Upper lobe of right lung (tissue), 1 donor: ENCODE measurements at places on chromosomes 5 and 9. TPM values are rescaled to one million over a fixed set of nuclear protein-coding genes. Genes with fewer than 3 reads are reported as not detected.

NUTM2F gene
- not detected for total RNA-seq

- H3K4me3 ChIP-seq = no peak overlapping the region
- DNase-seq = no peak
- H3K36me3 ChIP-seq = no peaks in the 10 kb centered on the region
- H3K27me3 ChIP-seq = no peaks in the 10 kb centered on the region
These were observed 67.8 kb upstream of the ZSWIM6 start for GRCh38 chr5:61264273-61264661.

DNA sequence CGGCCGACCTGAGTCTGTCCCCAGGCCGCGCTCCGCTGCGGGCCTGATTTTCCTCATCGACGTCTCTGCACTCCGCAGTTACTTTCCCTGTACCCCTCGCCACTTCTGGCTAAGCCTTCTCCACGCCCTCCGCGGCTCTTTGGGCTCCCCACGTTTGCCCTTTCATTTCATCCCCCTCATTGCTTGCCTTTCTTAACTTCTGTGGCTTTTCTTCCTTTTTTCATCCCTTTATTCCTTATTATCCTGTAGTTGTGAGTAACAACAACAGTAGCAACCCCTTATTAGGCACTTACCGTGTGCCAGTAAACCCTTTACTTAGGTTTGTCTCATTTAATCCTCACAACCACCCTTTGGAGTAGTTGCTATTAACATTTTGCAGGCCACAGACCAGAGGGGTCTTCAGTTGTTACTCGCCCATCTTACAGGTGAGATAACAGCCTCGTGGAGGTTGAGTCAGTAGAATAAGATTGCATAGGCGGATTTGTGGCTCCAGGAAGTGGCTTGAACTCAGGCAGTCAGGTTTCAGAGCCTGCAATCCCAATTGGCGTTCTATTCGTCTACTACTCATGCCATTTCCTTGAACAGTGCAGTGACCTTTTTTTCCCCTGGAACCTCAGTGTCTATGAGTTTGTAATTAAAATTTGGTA, 724 bp downstream of the TCERG1 start:
- H3K4me3 ChIP-seq = peak overlapping the region; percentile 99

DNA sequence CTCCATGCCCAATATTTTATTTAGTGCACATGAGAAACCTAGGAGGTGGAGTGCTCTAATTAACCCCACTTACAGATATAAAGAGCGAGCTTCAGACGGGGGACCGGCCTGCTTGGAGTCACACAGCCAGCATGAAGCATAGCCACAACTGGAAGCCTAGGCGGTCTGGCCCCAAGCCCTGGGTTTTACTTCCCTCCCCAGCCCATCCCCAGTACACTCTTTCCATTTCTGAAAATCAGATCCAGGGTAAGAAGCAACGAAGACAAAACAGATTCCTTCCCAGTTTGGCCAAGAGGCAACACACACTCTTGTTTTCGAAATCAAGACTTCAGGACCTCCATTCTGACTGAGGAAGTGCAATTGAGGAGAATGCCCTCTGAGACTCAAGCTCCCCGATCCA, 27.1 kb downstream of the KCNMB1 start:
- no peak overlapping the region for H3K27ac ChIP-seq
- no peaks in the 10 kb centered on the region for H3K27me3 ChIP-seq
- no peak overlapping the region for H3K4me3 ChIP-seq
- H3K36me3 ChIP-seq = no peaks in the 10 kb centered on the region

- no peaks in the 10 kb centered on the region for H3K27me3 ChIP-seq
- no peak overlapping the region for H3K4me3 ChIP-seq
- H3K27ac ChIP-seq = no peak overlapping the region
- H3K4me1 ChIP-seq = no peaks in the 10 kb centered on the region
- H3K36me3 ChIP-seq = peaks cover 58% of the 10 kb centered on the region
These were observed 113.9 kb upstream of the SAP30L start for GRCh38 chr5:154331924-154332323.

DNA sequence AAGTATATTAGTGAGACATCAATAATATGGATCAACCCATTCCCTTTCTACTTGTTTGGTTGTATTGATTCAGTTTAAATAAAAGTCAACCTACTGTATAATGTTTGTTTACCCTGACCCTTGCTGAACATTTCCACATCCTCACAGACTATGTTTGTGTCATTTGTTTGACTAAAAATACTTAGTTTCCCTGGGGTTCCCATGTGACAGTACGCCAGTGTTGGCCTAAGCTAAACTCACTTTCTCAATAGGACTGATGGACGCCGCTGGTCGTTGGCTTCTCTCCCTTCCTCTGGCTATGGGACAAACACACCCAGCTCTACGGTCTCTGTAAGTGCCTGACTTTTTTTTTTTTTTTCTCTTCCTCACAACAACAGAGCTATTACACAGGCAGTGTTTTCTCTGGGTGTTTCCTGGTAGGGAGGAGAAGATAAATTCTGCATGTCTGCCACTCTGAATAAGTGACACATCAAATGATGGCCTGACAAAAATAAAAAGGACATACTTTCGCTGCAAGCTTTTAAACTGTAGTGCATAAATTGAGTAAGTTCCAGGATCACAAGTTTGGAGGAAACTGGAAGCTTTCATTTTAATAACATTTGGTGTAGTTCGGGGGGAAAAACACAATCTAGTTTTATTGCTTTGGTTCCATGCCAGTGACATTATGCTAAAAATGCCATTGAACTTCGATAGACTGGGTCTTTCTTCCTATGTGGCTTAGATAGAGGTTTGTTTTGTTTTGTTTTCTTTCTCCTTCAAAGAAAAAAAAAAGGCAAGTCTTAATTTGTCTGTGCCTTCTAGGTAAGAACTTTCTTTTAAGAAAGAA, 101.0 kb downstream of the CD180 start:
- peak overlapping the region; percentile 53 for H3K27ac ChIP-seq
- H3K4me1 ChIP-seq = peaks cover 28% of the 10 kb centered on the region
- H3K36me3 ChIP-seq = no peaks in the 10 kb centered on the region
- DNase-seq = peak; percentile 64
- H3K27me3 ChIP-seq = no peaks in the 10 kb centered on the region
- H3K4me3 ChIP-seq = peak overlapping the region; percentile 1

DNA sequence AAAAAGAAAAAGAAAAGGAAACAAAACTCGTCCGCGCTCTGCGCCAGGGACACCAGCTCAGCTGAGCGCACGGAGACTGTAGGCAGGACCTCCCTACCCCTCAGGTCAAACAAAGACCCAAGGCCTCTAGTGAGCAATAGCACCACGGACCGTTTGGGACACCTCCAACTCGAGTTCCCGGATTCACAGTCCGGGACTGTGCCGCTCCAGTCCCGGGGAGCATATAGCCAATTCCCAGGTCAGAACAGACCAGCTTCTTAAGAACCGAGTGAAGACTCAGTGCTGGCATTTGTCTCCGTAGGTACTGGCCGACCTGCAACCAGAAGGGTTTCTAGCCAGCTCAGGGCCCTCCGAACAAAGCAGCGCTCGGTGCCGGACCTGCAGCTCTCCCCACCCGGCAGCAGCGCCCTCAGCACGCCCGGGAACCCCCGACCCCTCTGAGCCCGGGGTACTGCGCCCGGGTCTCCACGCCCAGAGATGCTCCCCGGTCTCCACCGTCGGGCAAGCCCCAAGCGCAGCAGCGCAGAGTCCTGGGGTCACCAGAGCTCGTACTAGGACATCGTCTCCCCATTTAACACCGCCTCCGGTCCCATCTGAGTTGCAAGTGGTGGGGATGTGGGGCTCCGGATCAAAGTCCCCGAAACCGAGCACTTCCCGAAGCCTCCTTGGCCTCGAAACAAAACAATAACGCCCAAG, 591 bp downstream of the ABCA1 start:
- H3K4me1 ChIP-seq = peaks cover 25% of the 10 kb centered on the region
- H3K27me3 ChIP-seq = no peaks in the 10 kb centered on the region
- H3K27ac ChIP-seq = peak overlapping the region; percentile 87
- H3K36me3 ChIP-seq = no peaks in the 10 kb centered on the region
- DNase-seq = peak; percentile 67

DNA sequence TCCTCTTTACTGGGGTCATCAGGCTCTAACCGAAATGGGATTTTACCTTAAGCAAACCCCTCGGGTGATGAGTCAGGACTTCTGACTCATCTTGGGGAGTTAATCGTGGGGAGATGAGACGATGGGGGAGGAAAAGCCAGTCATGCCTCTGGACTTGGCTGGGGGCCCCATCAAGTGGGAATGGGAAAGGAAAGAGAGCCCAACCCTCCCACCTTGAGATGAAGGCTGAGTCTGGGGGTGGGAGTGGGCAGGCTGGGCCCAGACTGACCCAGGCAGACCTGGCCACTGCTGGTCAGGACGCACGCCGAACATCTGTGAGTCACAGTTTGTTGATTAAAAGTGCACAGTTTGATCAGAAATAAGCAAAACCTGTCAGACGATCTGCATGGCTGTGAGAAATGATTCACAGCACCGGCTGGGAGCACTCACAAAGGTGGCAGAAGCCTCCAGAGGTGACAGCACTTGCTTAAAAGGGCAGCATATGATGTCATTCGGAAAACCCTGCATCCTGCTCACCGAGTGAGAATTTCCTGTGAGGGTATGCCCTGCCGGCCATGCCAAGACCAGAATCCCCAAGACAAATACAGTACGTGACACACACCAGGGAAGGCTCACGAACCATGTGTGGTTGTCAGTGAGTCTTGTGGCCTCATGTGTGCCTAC, 50.0 kb upstream of the SLC25A51 start:
- peaks cover 6% of the 10 kb centered on the region for H3K4me1 ChIP-seq
- H3K27me3 ChIP-seq = no peaks in the 10 kb centered on the region
- peaks cover 16% of the 10 kb centered on the region for H3K36me3 ChIP-seq
- H3K4me3 ChIP-seq = no peak overlapping the region
- peak overlapping the region; percentile 1 for H3K27ac ChIP-seq

PCDHA9 gene
- 0.20 TPM for total RNA-seq

GRCh38 chr9:109037946-109038715, 24.8 kb upstream of the CTNNAL1 start:
- H3K27ac ChIP-seq = no peak overlapping the region
- H3K4me1 ChIP-seq = peaks cover 25% of the 10 kb centered on the region
- peaks cover 33% of the 10 kb centered on the region for H3K36me3 ChIP-seq
- H3K27me3 ChIP-seq = no peaks in the 10 kb centered on the region
- no peak for DNase-seq

- H3K4me1 ChIP-seq = peaks cover 4% of the 10 kb centered on the region
- DNase-seq = peak; percentile 61
- no peak overlapping the region for H3K27ac ChIP-seq
- no peak overlapping the region for H3K4me3 ChIP-seq
These were observed 210.2 kb upstream of the ACTBL2 start for GRCh38 chr5:57692582-57693487.

DNA sequence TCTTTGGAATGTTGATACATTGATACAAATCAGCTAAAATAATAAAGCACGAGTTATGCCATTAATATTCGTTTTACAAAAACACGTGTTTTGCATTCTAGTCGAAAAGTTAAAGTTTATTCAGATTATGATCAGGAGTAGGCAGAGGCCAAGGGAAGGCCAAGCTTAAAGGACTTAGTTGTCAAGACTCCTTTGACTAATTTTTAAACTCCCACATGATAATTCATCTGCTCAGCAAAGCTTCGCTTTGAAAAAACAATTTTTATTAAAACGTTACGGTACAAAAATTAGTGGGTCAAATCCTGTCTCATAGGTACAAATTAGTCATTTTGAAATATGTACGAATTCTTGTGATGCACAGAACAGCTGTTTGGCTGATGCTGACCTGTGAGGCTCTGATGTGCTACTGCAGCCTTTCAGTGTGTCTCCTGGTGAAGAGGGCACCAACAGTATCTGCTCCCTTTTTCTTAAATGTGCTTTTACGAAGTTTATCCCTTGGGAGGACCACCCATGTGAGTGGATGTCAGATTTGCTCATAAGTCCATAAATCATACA, 23.0 kb upstream of the NR3C1 start:
- H3K36me3 ChIP-seq = no peaks in the 10 kb centered on the region
- no peak overlapping the region for H3K4me3 ChIP-seq
- no peak for DNase-seq
- no peak overlapping the region for H3K27ac ChIP-seq

DNA sequence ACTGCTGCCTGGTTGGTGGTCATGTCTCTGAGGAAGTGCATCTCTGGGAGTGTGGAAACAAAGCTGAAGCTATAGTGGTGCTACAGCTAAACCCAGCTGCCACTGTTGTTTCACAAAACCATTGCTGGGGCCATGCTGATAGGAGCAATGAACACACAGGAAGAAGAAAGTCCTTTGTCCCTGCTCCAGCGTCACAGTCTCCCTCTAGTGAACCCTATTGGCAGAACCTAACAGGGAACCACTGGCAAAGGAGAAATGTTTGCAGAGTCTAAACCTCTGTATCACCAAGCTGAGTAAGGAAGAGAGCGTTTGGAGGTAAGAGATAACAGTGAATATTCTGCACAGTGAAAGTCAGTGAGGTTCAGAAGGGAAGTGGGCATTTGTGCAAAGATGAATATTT, 244.0 kb downstream of the YTHDC2 start:
- H3K27me3 ChIP-seq = no peaks in the 10 kb centered on the region
- no peak overlapping the region for H3K27ac ChIP-seq
- H3K4me1 ChIP-seq = no peaks in the 10 kb centered on the region
- H3K36me3 ChIP-seq = no peaks in the 10 kb centered on the region

C9orf153 gene
- 0.23 TPM for total RNA-seq

- H3K4me3 ChIP-seq = peak overlapping the region; percentile 89
- DNase-seq = no peak
- no peaks in the 10 kb centered on the region for H3K27me3 ChIP-seq
- peak overlapping the region; percentile 91 for H3K27ac ChIP-seq
- peaks cover 28% of the 10 kb centered on the region for H3K4me1 ChIP-seq
These were observed 1.7 kb downstream of the PRKAA1 start for GRCh38 chr5:40796487-40796889.

PCDHGB6 gene
- total RNA-seq = 7.5 TPM

GPX3 gene
- total RNA-seq = 1,259 TPM

GRCh38 chr5:142669477-142669876, 16.4 kb downstream of the FGF1 start:
- no peak overlapping the region for H3K27ac ChIP-seq
- H3K27me3 ChIP-seq = no peaks in the 10 kb centered on the region
- H3K4me1 ChIP-seq = no peaks in the 10 kb centered on the region

GRCh38 chr5:128409166-128409800, 128.8 kb downstream of the FBN2 start:
- H3K36me3 ChIP-seq = no peaks in the 10 kb centered on the region
- H3K4me3 ChIP-seq = no peak overlapping the region
- DNase-seq = no peak
- no peaks in the 10 kb centered on the region for H3K27me3 ChIP-seq

- no peaks in the 10 kb centered on the region for H3K36me3 ChIP-seq
- DNase-seq = no peak
- peaks cover 5% of the 10 kb centered on the region for H3K4me1 ChIP-seq
- no peak overlapping the region for H3K27ac ChIP-seq
These were observed 197.1 kb downstream of the MEF2C start for GRCh38 chr5:88685591-88686541.

DNA sequence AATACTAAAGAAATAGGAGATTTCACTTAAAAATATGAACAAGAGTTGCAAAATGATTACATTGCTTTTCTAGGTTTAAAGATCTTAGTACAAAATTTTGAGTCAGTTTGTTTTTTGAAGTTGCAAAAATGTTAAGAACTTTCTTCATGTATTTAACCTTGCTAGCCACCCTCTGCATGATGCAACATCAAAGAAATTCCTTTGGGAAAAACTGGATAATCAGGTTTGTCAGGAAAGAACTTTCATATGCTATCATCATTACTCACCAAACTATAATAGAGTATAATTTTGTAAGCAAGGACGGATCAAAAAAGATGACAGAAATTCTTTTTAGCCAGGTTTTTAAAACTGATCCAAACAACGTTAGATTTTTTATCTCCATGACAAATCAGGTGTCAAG, 116.9 kb upstream of the MRPS30 start:
- no peaks in the 10 kb centered on the region for H3K4me1 ChIP-seq
- no peak overlapping the region for H3K27ac ChIP-seq
- no peaks in the 10 kb centered on the region for H3K36me3 ChIP-seq
- H3K27me3 ChIP-seq = no peaks in the 10 kb centered on the region
- no peak for DNase-seq

SLC2A6 gene
- 11.4 TPM for total RNA-seq
